ENCODE measurements at places on chromosomes 6 and 20.

DNA sequence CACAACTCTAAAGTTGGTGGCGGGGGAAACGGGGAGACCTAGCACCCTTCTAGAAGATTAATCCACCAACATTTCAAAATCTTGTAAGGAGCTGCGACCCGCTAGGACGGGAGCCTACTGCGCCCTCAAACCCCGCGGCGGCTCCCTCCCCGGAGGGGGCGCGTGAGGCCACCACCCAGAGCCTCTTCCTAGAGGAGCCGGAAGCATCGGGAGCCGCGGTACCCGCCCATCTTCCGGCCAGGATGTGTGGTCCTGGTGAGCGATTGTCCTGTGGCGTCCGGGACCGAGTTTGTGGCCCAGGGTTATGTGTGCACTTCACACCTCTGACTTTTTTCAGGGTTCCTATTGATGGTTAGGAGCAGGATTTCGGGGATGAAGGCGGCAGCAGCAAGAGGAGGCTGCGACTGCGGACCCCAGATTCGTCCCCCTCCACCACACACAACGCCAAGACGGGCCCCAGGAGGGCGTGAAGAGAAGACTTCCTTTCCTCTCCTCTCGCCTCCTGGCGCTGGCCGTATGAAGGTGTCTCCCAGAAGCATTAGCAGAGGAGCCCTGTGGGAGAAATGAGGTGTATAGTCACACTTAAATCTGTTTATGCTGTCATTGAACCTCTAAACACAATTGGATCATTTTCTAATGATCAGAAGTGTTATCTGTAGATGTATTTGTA, 10.7 kb downstream of the ZNF165 start:
- no peak for DNase-seq

- no peak for DNase-seq
These were observed 277.0 kb upstream of the TBX18 start for GRCh38 chr6:85041376-85041775.

- peak; percentile 12 for DNase-seq
These were observed 246.3 kb upstream of the RNF24 start for GRCh38 chr20:4261333-4262284.

DNA sequence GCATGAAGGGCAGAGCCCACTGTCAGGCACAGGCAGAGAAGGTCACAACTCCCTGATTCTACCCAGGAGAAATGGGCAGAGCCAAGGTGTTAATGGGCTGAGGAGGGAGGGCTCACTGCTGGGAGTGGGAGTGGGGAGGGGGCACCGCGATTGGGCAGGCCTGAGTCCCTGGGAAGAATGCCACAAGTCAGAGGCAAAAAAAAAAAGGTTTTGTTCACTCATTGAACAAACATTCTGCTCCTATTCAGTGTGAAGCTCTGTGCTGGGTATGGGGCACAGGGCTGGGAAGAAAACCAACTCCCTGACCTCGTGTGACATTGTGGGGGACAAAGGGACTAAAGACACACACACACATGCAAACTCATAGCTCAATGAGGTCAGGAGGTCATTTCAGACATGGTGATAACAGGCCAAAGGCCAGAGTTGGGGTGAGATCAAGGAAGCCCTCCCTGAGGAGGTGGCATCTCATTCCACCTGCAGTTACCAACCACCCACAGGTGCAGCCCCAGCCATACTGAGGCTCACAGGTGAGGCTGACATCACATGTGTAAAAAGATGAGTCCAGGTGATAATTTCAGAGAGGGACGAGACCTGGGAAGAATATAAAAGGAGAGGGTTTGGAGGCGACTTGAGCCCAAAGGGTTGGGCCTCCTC, 3.2 kb upstream of the PMEPA1 start:
- no peak for DNase-seq

DNA sequence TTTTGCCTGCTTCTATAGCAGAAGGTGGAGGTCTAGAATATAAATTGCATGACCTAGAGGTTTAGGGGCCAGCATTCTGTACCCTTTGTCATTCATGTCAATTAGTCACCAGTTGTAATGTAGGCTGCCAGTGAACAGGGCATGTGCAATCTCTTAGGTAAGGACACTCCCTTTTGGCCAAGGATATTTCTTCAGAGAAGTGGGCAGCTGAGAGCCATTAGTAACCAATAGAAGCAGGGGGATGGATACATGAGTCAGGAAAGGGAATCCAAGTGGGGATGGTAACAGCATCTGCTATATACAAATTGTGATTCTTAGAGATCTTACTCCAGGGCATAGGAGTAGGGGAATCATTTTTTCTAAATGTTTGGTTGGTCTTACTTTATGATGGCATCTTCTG, 494.2 kb upstream of the JAG1 start:
- DNase-seq: no peak

GRCh38 chr6:4133941-4134838, 1.2 kb downstream of the ECI2 start:
- no peak for DNase-seq

DNA sequence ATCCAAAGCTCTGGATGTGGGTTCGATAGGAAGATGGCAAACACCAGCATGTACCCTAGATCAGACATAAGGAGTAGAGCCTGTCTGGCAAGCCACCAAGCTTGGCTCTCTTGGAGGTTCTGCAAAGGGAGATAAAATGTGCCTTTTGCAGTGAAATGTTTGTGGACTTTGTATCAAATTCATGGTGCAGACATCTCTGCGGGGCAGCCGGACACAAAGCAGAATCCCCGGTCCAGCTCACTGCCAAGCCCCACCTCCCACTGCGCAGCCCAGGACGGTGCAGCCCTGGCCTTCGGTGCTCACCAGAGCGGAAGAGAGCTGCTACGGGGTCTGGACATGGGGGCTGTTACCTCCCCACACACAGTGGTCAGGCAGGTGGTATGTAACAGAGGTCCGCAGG, 333.6 kb upstream of the JARID2 start:
- no peak for DNase-seq

- no peak for DNase-seq
These were observed 105.9 kb downstream of the TRERF1 start for GRCh38 chr6:42345696-42346416.

DNA sequence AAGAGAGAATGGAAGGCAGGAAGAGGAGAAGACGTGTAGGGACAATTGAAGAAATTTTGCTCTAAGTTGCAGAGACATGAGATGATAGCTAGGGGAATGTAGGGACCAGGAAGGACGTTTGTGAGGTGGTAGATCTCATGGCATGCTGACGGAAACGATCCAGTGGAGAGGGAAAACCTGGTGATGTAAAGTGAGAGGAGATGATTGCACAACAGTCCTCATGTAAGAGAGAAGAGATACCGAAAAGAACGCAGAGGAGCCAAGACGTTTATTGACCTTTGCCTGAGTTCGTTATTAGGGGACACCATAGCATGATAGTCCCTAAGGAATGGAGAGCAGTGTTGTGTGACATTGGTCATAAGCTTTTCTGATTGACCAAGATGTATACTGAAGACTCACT, 55.3 kb downstream of the IGF2R start:
- no peak for DNase-seq

DNA sequence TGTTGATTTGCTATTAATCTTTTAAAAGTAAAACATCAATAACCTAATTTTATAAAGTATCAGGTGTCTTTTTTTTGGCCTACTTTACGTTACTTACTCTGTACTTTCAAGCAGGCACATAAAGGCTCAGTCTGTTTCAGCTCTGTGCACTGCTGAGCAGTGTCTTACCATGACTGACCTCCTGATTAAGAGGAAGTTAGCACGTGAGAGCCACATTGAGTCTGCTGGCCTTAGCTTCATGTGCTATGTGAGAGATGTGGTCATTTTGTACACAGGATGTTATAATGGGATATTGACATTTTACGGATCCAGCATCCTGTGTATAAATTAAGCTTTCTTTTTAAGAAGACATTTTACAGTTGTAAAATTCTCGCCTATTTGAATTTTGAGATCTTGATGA, 31.9 kb downstream of the ARID1B start:
- DNase-seq: no peak

DNA sequence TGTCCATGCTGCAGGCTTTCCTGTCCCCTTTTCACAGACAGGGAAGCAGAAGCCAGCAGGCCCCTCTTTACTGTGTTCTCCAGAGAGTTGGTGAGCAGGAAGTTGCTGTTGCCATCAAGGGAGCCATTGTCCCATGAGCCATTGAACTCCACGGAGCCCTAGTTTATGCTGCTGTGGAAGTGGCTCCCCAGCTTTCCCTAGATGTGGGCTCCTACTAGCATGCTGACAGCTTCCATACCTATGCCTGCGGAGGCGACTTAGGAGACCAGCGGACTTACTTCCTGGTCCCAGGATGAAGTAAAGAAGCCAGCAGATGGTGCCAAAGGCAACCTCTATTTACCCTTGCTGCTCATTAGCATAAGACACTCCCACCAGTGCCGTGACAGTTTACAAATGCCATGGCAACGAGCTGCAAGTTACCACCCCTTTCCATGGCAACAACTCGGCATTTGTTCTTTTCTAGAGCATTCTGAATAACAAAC, 30.8 kb upstream of the FKBP1A start:
- DNase-seq: no peak

DNA sequence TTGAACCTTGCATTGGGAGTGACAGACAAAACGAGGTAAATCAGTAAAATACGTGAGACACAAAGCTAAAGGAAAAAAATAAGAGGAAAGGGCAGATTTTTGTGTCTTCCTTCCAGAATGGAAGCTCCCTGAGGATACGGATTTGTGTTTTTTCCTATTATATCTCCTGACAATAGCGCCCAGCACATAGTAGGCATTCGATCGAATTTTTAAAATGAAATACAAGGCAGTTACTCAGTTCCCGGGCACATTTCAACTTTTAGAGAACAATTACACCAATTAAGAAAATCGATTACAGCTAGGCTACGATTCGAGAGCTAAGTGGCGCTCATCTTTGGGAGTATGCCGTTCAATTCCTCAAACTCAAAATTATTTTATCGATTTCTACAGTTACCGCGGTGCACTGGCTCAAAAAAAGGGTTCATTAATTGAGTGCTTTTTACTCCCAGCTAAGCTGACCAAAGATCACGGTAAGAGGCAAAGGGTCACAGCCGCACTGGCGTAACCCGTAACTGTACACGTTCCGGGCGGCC, 443 bp downstream of the RMND1 start:
- DNase-seq: no peak

DNA sequence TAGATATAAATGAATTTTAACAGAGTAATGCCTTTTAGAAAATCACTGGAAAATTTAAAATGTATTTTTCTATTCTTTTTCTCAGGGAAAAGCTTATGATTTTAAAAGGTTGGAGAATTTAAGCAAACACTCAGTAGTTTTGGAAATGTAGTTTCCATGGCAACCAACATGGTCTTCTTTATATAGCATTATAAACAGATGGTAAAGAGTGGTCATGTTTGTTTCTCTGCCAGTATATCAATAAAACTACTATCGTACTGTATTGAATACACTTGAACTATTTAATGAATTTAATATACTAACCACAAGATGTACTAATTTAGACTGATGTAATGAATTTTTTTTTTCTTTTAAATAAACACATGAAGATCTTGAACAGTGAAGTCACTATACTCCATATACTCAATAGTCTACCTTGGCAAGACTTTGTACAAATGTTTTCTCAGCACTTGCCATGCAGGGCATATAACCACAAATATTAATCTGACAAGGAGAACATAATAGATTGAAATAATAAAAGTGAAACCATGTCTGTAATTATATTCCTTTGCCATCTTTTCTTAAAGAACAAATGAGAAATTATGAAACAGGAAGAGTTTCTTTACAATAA, 105.5 kb downstream of the PDSS2 start:
- no peak for DNase-seq

GRCh38 chr6:30006170-30007131, 54.6 kb upstream of the POLR1H start:
- DNase-seq: no peak

DNA sequence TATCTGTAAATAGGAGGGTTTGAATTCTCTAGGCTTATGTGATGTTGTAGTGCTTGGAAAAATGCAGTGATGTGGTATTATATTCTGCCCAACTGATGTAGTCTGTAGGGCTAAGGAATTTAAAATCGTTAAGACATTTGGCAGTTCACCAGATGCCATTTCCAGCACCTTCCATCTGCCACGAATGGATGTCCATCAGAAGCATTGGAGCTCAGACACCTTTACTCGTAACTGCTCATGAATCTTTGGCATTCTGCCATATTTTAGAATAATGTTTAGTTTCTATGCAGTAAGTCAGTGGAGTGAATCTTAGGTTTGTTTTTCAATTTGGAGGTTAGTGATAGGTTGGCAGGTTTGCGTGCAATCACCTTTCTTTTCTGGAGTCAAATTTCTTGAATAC, 2.4 kb upstream of the SYTL3 start:
- no peak for DNase-seq

DNA sequence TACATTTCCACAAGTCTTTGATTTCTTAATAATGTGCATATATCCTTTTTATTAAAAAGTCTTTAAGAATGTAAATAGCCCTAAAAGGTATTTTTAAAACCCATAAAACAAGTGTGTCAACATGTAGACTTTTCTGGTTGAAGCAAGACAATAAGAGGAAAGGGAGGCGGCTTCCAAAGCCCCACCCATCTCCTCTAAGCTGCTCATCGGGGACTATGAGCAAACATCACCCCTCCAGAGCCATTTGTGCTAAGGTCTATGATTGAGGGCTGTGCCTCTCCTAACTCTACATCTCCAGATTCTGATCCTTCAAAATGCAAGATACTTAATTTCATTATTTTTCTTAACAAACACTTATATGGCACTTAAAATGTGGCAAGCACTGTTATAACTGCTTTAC, 2.5 kb upstream of the NAA20 start:
- no peak for DNase-seq

DNA sequence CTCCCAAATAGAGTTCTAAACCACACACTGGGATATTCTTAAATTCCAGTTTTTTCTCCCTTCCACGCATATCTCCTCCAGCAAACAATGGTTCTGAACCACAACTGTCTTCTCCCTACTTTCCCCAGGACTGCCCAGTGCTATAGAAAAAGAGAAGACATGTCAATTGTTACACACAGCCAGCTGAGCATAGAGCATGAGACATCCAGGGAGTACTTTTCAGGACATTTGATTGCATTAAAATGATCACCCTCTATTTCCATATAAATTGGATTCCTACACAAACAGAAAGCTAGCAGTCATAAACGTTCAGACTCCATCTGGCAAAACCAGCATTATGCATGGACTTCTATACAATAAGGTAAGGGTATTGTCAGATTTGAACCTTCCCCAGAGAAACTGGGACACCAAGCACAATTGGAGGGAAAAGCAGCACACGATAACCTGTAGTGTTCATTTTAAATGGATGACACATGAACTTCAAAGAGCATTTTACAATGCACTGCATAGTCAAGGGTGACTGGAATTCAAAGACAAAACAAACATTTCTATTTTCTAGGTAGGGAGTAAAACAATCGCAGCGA, 93.1 kb upstream of the HEY2 start:
- DNase-seq: no peak

GRCh38 chr6:360349-360748, 31.2 kb upstream of the IRF4 start:
- no peak for DNase-seq

Data from AG04449 (cell line).